ENCODE measurements at places on chromosomes 12 and 14.

DNA sequence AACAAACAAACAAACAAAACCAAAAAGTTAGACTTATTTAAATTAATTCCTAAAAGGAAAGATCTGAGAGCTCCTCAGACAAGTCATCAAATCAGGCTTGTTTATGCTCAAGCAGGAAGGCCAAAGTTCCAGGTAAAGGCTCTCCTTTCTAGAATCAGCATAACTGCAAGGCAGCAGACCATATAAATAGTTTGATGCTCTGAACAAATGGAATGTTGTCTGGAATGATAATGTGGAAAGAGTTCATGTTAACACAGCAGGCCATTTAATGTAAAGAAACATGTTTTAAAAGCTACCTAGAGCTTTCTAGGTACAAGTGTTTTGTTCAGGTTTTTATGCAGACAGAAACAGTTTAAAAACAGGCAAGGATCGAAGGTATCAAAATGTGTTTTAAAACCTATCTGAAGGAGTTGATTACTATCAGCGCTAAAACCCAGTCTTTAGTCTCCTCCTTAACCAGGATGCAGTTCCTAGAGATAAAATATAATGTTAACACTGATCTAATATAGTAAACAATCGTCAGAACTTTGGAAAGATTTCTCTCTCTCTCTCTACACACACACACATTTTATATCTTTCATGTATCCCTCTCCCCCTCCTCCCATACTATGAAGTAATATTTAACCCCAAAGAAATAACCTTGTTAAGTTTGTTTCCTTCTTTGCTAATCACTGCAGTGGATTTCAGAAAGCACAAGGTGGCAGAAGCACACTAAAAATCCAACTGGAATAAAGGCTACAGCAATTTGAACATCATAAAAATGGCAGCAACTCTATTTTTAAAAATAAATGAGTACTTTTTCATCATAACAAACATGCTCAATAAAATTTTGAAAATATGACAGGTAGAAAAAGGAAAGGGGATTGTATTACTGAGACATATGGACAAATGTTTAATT, 135.5 kb downstream of the PAWR start:
- no peak for DNase-seq

DNA sequence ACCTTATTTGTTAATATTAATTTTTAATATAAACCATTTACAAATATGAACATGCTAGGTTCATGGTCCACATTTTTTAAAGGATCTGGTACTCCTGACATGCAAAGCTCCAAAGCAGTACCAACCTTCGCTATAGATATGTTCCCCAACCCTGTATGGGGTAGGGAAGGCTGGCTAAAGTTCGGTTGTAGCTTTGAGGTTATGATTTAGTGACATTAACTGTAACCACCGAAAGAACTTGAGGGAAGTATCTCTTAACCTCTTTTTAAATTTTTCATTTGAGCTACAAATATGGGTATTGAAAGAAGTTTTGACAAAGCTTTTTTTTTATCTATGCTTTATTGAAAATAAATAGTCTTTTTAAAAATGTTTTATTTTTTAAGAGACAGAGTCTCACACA, 115.5 kb downstream of the DYRK2 start:
- DNase-seq = no peak

GRCh38 chr14:106489112-106489881, 962.9 kb downstream of the TMEM121 start:
- DNase-seq = no peak

GRCh38 chr14:49240383-49240782, 345.8 kb downstream of the RPS29 start:
- no peak for DNase-seq

- no peak for DNase-seq
Observed at GRCh38 chr12:102484428-102484958, 4.1 kb upstream of the IGF1 start.

GRCh38 chr14:35991356-35991755, 165.2 kb downstream of the BRMS1L start:
- DNase-seq = no peak

DNA sequence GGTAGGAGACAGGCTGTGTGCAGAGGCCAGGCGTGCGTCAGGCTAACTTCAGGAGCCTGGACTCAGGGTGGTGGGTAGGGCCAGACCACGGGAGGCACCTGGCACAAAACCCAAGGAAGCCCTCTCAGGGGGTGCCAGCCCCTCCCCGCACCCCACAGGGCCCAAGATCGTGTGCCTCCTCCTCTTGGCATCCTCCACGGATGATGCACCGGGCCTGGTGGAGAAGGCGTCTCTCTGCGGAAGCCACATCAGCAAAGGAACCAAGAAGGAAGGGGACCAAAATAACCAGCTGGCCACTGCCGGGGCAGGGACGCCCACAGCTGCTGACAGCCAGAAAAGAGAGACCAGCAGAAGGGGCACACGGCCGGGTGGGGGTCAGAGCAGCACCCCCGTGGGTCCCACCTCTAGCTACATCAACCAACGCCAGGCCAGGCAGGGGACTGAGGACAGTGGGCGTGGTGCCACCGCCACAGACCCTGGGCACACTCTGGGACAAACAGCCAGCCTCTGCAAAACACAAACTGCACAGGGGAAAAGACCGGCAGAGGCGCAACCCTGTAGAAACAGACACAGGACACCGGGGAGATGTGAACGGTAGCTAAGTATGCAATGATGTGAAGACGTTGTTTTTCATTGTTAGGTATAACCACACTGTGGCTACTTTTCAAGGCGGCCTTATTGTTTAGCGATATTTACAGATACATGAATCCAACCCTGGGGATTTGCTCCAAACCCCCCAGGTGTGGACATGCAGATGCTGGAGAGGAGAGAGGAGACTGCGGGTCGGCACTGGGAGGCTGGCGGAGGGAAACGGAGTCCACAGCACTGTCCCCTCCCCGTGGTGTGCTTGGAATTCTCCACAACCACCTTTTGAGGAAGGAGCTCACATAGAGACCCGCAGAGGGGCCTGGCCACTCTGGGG, 26.1 kb upstream of the C14orf180 start:
- DNase-seq = no peak

- DNase-seq = no peak
Observed at GRCh38 chr14:53495846-53496343, 342.8 kb upstream of the DDHD1 start.

GRCh38 chr12:15428632-15429031, 106.3 kb downstream of the PTPRO start:
- no peak for DNase-seq

- peak; percentile 50 for DNase-seq
Observed at GRCh38 chr12:119938049-119938667, 50.9 kb upstream of the BICDL1 start.

DNA sequence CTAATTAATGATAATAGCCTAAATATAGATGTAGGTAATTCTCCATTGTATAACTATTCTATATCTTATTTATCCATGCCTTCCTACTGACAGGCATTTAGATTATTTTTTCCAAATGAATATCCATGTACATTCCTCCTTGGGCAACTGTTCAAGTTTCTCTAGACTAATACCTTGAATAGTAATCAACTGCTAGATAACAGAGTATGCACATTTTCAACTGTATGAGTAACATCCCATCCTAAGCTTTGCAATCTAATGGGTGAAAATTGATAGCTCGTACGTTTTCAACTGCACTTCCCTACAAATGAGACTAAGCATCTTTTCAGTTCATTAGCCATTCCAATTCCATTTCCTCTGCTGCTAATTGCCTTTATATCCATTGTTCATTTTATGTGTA, 37.0 kb downstream of the YAF2 start:
- DNase-seq = no peak

DNA sequence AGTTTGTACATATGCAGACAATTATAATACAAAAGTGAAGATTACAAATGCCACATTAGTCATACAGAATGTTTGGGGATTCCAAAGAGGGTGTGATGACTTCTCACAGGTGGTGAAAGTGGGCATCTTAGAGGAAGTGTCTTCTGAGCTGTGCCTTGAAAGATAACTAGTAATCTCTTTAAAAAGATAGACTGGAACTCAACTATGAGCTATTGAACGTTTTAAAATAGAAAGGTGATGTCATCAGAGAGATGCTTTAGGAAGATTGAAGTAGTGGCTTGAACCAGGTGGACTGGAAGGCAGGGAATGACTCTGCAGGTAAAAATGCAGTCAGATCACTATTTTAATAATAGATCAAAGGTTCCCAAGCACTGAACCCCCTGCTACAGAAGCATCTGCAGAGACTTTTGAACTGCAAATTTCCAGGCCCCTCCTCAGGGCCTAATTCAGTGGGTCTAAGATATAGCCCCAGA, 50.3 kb downstream of the SYT1 start:
- no peak for DNase-seq

DNA sequence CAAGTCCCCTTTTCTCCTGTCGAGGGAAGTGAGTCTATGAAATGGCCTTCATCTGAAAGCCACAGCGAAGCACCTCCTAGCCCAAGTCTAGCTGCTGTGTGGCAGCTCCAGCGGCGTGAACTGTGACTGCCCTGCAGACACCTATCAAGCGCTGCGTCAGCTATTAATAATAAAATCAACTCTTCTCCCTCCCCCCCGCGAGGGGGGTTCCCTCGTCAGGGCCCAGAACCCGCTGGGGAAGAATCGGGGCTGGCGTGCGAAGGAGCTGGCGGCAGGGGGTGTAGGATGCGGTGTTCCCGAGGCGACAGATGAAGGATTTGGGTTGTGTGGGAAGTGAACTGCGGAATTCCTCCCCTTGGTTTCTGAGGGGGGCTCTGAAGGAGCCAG, 662 bp upstream of the ATP2A2 start:
- DNase-seq = peak; percentile 62

- DNase-seq = no peak
Observed at GRCh38 chr14:56145965-56146364, 27.8 kb downstream of the PELI2 start.

GRCh38 chr14:101207897-101208296, 304.4 kb upstream of the RTL1 start:
- DNase-seq = no peak

- no peak for DNase-seq
Observed at GRCh38 chr12:121986489-121987245, 35.0 kb upstream of the BCL7A start.

GRCh38 chr12:106914796-106915634, 40.7 kb upstream of the TMEM263 start:
- no peak for DNase-seq

DNA sequence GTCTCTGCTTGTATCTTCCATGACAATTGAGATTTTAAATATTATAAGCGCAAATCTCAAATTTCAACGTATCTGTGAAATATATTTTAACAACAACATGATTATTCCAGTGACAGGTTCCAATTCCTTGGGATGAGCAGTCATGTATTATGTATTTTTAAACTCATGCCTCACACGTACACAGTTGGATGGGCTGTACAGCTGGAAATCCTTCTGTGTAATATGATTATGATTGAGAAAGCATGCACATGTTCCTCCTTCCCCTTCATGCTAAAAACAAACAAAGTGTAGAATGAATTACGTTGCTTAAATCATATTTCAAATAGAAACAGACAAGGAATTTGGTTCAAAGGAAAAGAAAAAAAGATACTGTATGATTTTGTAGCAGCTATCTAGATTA, 428.3 kb downstream of the TMTC2 start:
- no peak for DNase-seq

DNA sequence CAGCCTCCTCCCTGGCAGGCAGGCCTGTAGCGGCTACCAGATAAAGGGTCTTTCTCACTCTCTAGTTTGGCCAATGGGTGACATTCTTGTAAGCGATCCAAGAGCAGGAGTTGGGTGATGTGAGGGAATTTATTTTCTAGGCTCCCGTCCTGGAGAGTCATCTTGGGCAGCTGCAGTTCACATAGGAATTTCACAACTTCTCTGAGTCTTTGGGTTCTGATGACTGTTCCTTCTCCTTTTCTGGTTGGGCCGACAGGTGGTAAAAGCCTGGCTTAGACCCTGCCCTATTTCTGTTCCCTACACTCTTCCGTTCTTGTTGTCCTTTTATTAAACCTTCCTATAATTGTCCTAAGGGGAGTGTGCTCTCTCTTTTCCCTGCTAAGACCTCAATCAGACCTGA, 42.6 kb upstream of the POC1B start:
- no peak for DNase-seq

DNA sequence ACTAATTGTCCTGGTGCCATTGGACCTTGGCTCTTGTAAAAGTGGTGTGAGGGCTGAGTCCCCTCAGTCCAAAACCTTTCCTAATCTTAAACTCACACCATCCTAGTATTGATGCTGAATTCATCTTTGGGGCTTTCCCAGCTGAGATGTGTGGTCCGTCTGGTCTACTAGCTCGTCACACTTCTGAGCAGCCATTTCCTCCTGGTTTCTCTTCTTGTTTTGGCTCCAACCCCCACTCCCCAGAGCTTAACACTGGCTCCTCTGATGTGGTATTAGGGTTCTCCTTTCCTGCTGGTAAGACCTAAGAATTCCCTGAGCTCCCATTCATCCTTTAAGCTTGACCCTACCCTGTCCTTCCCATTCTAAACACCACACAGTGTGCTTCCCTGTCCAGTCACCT, 900.6 kb downstream of the VRK1 start:
- no peak for DNase-seq

GRCh38 chr12:74193191-74193590, 344.4 kb upstream of the ATXN7L3B start:
- DNase-seq = no peak

DNA sequence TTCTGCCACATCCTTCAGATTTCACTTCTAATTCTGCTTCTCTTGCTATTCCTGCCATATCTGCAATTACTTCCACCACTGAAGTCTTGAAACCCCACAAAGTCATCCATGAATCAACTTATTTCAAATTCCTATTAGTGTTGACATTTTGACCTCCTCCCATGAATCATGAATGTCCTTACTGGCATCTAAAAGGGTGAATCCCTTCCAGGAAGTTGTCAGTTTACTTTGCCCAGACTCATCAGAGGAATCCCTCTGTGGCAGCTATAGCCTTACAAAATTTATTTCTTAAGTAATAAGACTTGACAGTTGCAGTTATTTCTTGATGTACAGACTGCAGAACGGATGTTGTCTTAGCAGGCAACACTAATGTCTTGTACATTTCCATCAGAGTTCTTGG, 162.9 kb downstream of the PCNX1 start:
- DNase-seq = no peak

GRCh38 chr12:78483767-78484315, 380.7 kb upstream of the SYT1 start:
- no peak for DNase-seq

All from ureter (tissue), 1 donor.